ENCODE measurements at places on chromosomes 5 and 9.

GRCh38 chr9:98129451-98129881 lies 10.4 kb upstream of the TRIM14 start:
- DNase-seq, result no peak

- no peak for DNase-seq
Observed at GRCh38 chr5:139390639-139391569, 1.2 kb upstream of the MZB1 start.

DNA sequence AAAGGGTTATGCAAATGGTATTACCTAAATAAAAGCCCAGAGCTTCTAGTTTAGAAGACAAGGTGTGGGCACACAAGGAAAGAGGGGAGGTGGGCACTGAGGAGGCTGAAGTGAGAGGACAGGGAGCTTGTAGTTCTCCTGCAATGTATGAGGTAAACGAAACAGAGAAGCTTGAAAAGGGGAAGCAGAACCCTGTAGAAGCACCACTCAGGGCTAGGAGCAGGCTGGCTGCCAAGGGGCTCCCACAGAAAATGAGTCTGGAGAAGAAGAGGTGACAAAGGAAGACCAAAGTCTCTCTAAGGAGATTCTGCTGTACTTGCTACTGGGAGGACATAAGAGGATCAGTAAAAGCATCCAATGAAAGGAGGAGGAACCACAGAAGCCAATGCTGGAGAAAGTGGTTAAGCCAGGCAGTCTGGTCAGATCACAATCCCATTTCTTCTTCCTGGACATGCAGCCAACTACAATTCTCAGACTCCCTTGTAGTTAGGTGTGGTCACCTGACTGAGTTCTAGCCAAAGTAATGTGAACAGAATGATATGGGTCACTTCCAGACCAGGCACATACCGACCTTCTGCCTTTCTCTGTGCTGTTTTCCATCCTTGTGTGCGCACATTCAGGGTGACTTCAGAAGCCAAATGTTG lies 174.5 kb upstream of the MAP3K1 start:
- DNase-seq, result no peak

DNA sequence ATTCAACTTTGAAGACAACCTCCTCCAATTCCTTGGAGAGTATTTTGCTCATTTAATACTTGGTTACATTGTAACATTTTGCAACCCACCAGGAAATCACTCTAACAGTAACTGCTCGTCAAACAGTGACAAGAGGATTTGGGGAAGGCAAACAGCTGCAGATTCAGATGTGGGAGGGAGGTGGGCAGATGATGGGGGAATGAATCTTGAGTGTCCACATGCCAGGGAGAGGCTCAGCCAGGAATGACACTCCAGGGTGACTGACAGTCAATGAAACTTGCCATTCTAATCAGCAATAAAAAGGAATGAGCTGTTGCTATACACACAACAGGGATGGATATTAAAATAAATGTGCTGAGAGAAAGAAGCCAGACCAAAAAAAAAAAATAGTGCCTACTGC lies 97.7 kb upstream of the ANKRD55 start:
- DNase-seq, result no peak

GRCh38 chr5:52776116-52776515 lies 11.6 kb upstream of the ITGA1 start:
- DNase-seq, result no peak

DNA sequence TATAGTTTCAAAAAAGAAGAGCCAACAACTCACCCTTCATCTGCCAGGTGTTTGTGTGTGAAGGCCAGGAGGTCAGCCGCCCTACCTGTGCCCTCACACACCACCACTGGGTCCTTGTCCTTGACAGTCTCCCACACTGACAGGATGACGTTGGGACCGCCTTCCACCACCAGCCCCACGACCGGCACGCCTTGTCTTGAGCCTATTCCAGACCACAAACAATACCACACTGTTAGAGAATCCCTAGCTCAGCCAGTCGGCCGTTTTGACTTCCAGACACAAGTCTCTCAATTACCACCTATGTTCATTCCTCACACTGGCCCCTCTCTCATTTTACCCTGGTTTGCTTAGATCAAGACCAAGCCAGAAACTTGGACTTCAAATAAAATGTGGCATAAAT lies 66.1 kb downstream of the TRPM6 start:
- DNase-seq, result no peak

Data from stimulated activated CD8-positive, alpha-beta memory T cell treated with anti-CD3 and anti-CD28 coated beads, Interleukin-7, amount 100 ng/mL, for 1 hour (primary cell).